Bronchial epithelial cell (primary cell): ENCODE measurements at places on chromosomes 3 and 15.

DNA sequence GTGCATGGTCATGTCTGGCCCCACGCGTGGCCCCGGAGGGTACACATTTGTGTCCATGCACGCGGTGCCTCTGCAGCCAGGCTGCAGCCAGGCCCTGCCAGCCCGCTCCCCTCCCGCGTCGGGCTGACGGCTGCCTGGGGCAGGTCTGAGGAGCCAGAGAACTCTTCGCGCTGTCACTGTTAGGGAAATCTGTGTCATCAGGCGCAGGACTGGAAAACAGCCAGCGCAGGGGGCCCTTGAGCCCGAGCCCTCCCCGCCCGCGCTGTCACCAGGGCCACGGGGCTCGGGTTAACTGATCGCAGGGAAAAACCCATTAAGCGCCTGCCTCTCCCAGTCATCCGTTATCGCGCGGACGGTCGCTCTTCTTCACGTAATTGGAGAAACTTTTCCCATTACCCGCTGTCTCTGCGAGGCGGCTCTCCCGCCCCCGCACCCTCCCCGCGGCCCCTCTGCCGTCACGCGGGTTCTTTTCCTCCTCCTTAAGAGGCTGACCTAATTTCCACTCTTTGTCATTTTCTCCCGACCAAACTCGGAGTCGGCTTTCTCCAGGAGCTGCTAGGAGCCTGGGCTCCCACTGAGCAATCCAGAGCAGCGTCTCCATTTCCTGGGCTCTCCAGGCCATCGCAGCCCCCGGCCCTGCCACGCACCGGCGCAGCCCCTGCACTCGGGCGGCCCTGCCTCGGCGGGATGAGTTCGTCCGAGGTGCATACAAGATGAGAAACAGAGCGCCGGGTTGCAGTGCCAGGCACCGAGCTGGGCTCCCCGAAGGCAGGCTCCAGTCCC is 57.5 kb upstream of the PRR23E start:
- DNase-seq: no peak

DNA sequence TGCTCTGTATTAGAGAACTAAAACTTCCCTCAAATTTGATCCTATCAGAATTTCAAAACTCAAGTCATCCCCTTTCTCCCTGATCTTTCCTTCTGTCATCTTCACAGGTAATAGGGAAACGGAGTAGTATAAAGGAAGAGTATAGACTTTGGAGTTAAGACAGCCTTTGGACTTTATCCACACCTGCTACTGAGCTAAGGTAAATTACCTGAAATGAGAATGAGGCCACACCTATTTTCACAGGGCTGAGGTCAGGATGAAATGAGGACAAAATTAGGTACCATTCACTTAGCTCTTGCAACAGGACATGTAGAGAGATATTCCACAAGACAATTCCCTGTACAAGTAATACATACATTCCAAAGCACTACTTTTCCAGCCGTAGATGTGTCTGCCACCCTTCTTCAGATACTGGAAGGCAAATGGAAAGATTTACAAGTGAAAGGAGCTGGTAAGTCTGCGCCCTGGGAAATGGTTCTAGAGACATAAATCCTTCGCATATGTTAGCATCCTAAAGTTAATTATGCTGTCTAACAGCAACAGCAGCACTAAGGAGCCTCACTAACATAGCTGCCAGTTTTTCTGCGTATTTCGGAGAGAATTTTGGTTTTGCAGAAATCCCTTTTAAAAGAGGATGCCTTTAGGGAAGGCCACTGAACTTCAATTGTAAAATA is 461.8 kb downstream of the SHQ1 start:
- no peak for DNase-seq

DNA sequence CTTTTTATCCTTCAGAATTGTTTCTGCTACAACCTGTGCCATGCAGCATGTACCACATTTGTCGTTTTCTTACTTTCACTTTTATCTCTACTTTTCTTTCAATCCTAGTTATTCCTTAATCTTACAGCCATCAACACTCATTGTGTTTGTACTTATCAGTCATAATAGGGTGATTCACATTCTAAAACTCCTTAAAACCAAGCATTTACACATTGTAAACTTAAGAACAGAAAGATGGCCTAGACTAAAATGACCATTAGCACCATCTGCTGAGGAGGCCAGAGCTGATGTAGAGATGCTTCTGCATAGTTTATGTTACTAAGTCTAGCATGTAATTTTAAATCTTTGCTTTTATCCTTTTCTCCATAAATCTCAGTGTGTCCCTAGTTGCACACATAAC is 25.5 kb downstream of the EIF2AK4 start:
- no peak for DNase-seq

GRCh38 chr15:53437366-53437765 is 322.1 kb downstream of the WDR72 start:
- no peak for DNase-seq

DNA sequence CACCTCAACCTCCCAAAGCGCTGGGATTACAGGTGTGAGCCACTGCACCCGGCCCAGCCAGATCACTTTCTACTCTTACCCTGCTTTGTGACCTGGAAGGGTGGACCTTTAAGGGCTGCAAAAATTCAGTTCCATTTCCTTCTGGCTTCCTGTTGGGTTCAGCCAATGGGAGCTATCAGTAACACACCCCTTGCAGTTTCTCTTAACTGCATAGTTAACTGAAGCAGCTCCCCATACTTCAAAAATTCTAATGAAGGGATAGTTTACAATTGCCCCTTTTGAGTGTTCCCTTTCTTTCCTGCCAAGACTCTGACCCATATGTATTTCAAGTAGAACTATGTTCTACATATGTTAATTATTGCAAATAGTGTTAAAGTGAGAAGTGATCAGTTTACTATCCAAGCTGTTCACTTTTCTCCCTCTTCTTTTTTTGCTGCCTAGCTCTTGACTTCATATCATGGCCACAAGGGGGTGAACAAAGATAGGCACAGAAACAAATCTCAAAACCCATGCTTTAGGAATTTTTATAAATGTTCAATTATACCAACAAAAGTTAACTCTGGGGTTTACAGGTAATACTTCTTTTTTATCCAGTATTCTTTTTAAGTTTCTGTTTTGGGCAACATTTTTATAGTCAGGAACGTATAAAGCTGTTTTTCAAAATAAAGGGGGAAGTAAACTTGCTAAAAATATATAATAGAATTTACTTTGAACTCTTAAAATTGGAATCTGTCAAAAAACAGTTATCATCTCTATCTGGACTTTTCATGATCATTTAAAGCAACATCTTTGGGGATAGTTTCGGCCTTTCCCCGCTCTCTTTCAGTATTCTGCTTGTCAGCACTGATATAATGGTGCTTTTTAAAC is 8.1 kb downstream of the PGBD4 start:
- DNase-seq: peak; percentile 40

- DNase-seq: no peak
Observed at GRCh38 chr3:53074761-53075742, 29.2 kb upstream of the SFMBT1 start.

GRCh38 chr3:50950591-50950990 is 275.9 kb downstream of the DOCK3 start:
- no peak for DNase-seq

DNA sequence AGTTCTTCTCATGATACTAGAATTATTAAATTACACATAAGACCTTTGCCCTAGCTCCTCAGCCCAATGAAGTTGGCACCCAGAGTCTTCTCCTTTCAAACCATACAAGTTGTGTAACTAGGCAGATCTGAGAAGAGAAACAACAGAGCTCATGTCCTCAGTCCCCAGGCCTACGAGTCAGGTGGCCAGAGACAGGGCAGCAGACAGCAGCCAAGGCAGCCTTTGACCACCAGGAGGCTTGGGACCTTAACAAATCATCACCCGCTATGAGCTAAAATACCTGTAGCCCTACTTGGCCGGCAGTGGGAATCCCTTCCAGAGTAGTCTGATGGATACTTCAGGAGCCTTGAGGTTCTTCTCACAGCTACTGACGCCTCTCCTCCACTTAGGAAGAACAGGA is 18.3 kb downstream of the STIMATE start:
- no peak for DNase-seq

GRCh38 chr15:74937272-74937589 is 642 bp downstream of the COX5A start:
- DNase-seq: no peak

DNA sequence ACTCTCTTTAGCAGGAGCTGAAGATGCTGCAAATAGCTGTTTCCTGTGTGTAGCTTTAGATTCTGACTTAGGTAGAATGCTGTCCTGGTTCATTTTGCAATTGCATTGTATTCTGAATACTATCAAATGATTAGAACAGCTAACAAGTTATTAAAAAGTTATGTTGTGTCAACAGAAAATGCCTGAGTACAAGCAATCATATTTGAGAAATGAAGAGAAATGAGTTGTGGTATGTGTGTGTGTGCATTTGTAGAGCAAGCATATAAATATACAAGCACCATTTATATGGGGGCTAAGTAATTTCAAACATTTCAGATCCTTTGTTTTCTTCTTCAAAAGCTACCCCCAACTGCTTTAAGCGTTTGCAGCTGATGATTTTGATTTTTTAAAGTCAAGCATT is 7.8 kb downstream of the ZIC1 start:
- DNase-seq: no peak
